ENCODE measurements at places on chromosomes 6 and 20.

- no peak for DNase-seq
Measured at GRCh38 chr6:104629826-104630225, 229.9 kb downstream of the HACE1 start.

- DNase-seq: no peak
Measured at GRCh38 chr6:158041788-158042187, 60.1 kb downstream of the SYNJ2 start.

- DNase-seq: no peak
Measured at GRCh38 chr6:104418125-104418524, 441.6 kb downstream of the HACE1 start.

GRCh38 chr6:53124131-53124800, 24.4 kb downstream of the GCM1 start:
- no peak for DNase-seq
